ENCODE measurements at places on chromosomes 3 and 15.

DNA sequence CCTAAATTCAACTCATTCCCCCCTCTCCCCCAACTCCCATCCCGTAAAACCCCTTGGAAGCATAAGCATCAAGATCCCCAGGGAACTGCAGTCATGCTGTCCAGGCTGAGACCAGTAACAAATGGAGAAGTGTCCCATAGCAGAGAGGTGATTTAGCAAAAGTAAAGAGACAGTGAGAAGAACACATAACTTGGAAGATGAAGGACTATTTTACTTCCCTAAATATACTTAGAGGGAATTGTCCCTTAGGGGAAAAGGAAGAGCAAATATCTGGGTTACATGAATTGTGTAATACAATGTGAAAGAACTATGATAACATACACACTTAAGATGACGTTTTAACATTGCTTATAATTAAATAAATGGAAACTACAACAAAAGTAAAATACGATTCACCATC lies 61.6 kb upstream of the LRRFIP2 start:
- no peak for DNase-seq

DNA sequence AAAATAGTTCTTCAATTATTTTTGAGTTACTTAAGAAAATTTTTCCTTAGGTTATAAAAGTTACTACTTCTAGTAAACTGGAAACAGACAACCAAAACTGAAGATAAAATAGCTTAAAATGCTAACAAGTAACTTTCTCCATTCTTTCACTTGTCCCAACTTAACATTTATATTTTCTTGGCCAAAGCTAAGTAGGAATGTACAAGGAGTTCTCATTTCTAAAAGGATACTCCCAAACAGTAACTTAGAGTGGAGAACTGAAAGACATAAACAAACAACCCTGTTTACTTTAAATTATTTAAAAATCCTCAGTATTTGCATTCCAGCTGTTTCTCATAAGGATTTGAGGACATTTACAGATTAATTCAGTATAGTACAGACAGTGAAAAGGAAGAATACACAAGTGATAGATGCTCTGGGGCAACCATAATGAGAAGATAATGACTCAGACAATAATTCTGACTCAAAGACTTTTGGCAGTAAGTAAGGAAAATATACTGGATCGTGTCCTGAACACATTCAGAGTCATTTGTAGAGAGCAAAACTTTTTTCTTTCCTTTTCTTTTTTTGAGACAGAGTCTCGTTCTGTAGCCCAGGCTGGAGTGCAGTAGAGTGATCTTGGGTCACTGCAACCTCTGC lies 29.2 kb upstream of the ANXA2 start:
- DNase-seq: no peak

DNA sequence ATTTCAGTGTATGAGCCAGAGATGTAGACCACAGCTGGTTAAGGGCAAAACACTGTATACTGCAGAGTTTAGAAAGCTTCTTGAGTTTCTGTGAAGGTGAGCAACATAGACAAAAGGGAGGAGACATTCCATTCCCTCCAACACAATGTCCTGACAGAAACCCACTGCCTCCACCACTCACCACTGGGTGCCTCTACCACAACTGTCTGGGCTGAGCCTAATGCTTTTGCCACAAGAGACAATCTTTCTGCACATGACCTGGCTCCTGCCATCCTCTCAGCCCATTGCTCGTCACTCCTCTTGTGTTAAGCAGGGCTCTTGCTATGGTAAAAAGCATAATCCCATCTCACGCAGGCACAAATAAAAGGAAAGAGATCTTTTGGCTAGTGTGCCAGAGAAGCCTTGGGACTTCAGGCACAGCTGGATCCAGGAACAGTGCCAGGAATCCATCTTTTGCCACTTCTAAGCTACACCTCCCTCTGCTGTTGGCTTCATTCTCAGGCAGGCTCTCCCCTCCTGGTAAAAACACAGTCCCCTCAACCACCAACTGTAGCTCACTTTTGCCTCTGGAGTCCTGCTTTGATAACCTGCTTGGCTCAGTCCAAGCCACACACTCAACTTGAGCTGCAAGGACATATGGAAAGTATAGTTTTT lies 140.6 kb upstream of the PRR20G start:
- DNase-seq: peak; percentile 13

GRCh38 chr15:57198654-57199291 lies 177.5 kb upstream of the CGNL1 start:
- DNase-seq: no peak

DNA sequence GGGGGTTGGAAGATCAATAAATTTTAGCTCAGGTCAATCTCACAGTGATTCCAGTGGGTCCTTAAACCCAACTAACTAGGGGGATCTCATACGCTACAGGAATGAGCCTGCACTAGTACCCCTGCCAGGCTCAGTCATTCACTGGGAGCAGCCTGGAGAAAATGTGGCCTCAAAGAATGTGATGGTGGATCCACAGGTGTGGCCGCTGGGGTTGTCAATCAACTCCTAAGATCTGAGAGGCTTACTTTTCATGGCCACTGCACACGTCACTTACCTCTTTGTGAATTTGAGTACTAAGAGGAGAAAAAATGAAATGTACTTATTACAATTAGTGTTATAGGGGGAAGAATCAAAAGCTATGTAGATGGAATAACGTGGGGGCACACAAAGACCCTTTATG lies 17.5 kb upstream of the FNDC3B start:
- DNase-seq: no peak

- no peak for DNase-seq
Observed at GRCh38 chr3:133303430-133303829, 96.4 kb upstream of the BFSP2 start.

GRCh38 chr15:96331945-96332636 lies 1.6 kb downstream of the NR2F2 start:
- peak; percentile 65 for DNase-seq

DNA sequence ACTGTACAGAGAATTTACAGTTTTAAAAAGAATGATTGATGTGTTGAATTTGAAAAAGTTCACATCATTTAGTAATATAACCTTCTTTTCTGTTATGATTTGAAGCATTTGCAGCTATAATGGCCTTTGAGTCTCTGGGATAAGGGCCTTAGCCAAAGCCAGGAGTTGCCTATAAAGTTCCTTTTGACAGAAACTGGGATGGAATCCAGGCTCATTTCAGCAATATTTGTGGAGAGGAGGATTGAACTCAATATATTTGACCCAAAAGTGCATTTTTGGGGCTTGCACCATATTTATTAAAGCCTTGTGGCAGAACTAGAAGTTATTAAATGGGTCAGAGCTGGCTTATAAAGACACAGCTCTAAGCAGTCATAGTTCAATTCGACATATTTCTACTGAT lies 348.7 kb upstream of the EPHA3 start:
- no peak for DNase-seq

DNA sequence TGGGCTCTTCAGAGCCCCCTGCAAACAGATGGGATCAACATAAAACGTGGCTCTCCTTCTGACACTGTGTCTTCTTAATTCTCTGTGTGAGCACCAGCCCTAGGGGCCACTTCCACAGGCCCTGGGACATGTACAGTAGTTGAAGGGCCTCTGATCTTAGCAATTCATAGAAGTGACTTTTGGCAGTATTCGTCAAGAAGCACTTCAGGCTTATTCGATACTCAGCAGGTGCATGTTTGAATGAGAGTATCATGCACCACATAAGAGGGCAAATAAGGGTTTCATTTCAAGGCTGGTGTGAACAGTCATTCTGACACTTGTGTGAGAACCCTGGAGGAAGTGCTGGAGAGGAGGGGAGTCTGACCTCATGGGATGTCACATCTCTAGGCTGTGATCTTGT lies 113.9 kb downstream of the GABRG3 start:
- DNase-seq: no peak

DNA sequence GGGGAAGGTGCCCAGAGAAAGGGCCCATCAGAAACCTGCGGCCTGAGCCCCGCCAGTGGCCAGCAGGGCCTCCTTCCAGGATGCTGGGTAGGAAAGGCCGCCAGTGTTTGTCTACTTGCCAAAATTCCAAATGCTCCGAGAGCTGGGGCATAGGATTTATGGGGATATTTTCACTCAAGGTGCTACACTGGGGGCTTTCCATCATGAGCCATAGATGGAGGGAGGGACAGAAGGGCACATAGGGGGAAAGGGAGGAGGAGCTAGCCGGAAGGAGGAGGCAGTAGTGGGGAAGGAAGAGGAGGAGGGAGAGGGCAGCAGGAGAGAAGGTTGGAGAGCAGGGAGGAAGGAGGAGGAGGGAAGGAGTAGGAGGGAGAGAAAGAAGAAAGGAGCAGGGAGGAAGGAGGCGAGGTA lies 494.7 kb upstream of the PROK2 start:
- DNase-seq: no peak

DNA sequence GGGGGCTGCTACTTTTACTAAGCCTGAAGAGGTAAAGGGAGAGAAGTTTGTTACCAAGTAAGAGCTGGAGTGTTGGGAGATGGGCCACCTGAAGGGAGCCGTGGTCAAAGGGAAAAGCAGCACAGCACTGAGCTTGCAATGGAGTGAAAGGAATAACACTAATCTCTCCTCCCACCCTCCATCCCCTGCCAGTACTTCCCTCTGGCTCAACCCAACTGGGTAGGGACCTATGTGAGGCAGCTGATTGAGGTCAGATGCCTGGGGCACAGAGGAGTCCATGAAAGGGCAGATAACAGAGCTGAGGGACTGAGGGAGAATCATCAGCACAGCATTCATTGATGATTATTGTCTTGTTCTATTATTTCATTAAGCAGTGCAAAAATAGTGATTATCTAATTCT lies 212.4 kb upstream of the TBC1D5 start:
- no peak for DNase-seq

GRCh38 chr15:25812073-25812472 lies 51.1 kb downstream of the ATP10A start:
- DNase-seq: no peak

DNA sequence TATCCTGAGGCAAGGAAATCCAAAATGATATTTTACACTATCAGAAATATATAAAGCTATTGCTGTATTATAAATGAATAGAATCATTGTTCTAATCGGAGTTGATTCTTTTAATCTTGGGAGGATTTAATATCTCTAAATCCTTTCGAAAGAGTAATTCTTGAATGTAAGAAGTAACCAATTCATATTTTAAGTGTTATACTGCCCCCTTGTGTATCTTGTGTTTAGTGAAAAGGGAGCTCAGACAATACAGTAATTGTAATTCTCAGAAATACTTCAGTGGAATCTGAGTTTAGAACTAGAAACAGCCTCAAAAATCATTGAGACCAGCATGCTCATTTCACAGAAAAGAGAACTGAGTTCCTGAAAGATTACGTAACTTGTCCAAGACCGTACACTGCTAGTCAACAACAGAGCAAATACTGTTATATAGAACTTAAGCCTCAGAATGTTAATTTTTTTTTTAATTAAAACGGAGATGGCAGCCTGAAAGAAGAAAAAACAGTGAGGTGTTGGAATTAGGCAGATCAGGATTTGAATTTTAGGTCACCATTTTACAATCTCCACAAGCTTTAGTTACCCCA lies 42.9 kb downstream of the PLCH1 start:
- DNase-seq: no peak

DNA sequence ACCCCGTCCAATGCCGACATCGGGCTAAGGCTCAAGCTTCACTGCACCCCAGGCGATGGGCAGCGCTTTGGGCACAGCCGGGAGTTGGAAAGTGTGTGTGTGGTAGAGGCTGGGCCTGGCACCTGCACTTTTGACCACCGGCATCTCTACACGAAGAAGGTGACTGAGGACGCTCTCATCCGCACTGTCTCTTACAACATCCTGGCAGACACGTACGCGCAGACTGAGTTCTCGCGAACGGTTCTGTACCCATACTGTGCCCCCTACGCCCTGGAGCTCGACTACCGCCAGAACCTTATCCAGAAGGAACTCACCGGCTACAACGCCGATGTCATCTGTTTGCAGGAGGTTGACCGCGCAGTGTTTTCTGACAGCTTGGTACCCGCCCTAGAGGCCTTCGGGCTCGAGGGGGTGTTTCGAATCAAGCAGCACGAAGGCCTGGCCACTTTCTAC lies 1.0 kb downstream of the PDE12 start:
- no peak for DNase-seq

DNA sequence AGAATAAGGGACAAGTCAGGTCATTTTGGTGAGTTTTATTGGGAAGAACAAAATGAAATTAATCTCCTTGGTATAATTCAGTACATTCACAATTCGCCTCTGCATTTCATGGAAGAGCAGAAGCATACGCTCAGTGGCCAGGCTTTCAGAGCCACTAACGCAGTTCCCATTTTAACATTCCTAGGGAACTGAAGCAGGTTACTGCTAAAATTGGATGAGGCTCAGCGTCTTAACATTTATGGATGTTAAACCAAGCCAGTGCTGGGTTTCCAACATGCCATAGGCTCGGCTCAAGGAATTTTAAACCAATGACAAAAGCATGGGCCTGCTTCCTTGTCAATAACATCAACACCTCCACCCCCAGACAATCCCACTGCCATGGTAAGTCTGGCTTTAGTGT lies 172.7 kb upstream of the PRICKLE2 start:
- no peak for DNase-seq

GRCh38 chr3:150490277-150490986 lies 55.9 kb downstream of the SERP1 start:
- DNase-seq: no peak

- no peak for DNase-seq
Observed at GRCh38 chr3:144141496-144141895, 169.9 kb downstream of the DIPK2A start.

GRCh38 chr15:82613747-82614146 lies 33.4 kb downstream of the CPEB1 start:
- no peak for DNase-seq

DNA sequence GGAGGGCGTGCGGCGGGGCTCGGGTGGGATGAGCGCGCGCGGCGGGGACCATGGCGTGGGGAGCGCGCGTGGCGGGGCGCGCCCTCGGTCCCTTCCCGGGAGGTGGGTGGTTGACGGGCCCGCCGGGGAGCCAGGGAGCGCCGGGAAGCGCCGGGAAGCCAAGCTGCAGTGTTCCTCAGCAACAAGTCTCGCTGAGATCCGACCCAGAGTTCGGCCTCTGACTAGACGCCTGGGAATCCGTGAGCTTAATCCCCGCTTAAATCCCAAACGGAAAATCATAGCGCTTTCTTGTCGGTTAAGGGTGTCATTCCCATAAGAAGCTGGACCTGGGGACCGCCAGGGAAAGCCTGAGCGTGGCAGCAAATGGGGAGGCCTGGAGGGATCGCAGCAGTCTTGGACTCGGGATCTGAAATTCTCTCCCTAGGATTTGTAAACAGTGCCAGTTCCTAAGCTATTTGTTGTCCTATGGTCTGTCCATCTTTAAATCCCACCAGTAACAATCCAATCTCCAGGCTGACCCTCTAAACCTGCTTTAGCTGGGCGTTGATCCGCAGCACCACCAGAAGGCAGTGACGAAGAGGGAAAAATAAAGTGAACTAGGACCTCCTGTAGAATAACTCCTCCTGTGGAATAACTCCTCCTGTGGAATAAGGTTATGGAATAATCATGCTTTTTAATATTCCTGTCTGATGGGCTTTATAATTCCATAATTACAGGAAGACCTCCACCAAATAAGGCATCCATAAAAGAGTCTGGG lies 570 bp upstream of the NEDD4 start:
- DNase-seq: no peak

GRCh38 chr3:45043728-45044299 lies 17.7 kb downstream of the CLEC3B start:
- DNase-seq: no peak

GRCh38 chr3:160018959-160019358 lies 30.3 kb downstream of the IL12A start:
- DNase-seq: no peak

All from sciatic nerve (tissue), 2 donors.